ENCODE measurements at places on chromosomes 2 and 18.

DNA sequence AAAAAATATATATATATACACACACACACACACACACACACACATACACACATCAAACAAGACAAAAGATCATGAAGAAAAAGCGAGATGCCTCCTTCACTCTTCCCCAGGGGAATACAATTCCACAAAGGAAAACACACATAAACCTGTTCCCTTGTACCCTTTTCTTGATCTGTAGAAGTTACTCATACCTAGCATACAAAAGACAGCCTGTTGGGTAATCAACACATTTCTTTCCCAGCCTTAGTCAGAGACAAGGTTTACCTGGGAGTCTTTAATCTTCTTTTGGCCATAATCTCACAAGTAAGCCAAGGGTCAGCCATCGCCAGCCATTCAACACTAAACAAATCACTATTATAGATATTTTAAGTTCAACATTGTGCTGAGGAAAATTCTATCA is 407.0 kb downstream of the SUCLG1 start:
- DNase-seq, result no peak

- DNase-seq, result no peak
Measured at GRCh38 chr2:228847684-228848083, 423.4 kb downstream of the PID1 start.

DNA sequence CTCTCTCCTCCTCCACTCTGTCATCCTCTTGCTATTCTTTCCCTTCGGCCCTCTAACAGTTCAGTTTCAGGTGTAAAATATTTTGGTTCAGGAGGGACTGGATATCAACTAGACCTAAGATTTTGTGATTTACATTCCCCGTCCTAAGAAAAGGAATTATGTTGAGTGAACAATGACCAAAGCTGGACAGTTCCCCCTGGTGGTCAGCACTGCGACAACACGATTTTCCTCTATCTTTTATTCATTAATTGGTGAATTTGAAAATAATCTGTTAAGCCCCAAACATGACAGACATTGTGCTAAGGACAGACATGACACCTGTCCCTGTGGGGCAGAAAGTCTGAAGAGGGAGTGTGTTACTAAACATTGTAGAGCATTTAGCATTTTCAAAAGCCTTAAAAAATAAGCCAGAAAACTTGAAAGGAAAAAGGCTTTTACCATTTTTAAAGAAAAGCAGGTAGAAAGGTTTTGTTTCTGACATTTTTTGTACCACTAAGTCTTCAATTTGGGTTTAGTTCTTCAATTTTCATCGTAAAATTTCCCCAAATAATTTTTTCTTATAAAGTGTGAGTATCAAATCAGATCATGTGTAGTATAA is 28.4 kb upstream of the GTF2A1L start:
- DNase-seq, result no peak

- DNase-seq, result no peak
Measured at GRCh38 chr18:76819411-76820136, 2.8 kb upstream of the ZNF236 start.

GRCh38 chr2:45137966-45138695 is 128.9 kb upstream of the SIX2 start:
- no peak for DNase-seq

DNA sequence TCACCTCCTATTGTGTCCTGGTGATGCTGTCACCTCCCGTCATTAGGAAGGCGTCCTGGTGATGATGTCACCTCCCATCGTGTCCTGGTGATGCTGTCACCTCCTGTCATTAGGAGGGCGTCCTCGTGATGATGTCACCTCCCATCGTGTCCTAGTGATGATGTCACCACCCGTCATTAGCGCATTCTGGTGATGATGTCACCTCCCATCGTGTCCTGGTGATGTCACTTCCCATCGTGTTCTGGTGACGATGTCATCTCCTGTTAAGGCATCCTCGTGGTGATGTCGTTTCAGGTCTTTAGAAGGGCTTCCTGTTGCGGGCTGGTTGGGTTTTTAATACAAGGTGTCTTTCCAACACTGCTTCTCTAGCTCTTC is 40.7 kb downstream of the CTDP1 start:
- no peak for DNase-seq

GRCh38 chr2:241225983-241226382 is 37.5 kb downstream of the ANO7 start:
- DNase-seq, result no peak

- no peak for DNase-seq
Measured at GRCh38 chr2:172065111-172065510, 20.2 kb upstream of the DLX1 start.

- DNase-seq, result no peak
Measured at GRCh38 chr2:129242269-129242668, 737.2 kb upstream of the RAB6C start.

DNA sequence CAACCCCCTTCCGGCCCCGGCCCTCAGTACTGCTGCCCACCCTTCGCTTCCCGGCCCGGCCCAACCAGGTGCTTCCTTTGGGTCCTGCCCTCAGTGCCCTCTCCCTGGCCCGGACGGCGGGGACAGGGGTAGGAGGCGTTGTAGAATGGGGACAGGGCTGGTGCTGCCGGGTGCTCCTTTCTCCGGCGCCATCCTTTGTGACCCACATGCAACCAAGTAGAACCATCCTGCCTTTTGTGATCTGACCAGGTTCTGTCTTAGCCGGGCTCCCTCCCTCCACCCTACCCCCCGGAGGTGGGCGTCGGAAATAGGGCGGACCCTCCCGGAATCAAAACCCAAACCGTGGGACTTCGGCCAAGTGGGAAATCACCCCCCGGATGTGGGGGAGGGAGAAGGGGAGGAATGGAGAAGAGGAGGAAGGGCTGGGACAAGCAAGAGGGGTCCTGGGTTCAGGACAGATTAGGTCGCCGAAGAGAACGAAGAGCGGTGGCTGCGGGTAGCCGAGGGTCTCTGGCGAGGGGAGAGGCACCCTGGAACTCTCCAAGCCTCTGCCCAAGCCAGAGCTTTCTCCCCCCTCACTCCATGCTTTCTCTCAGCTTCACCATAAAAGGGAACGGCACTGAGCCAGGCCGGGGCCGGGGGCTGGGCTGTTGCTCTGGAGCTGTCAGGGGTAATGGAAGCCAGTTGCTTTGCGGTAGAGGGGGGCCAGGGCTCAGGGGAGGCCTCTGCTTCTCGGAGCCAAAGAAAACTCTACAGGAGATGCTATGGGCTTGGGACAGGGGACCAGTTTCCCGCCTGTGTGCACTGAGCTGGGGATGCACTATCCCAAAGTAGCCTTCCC is 756 bp upstream of the OST4 start:
- no peak for DNase-seq

DNA sequence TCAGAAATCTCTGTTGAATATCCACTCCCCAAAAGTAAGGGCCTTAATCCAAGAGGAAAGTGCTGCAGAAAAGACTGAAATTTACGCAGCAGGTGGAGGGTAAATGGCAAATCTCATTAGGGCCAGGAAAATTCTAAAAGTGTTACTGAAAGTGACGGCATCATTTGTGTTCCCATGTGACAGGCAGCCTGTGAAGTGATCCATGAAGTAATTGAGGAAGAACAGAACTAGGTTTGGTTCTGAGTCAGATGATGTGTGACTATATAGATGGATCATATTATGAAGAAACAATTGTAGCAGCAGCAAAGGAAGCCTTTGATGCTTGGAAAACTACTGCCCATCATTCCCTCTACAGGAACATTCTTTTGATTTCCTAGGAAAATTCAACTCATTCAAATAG is 401.2 kb downstream of the TGIF1 start:
- no peak for DNase-seq

- peak; percentile 74 for DNase-seq
Measured at GRCh38 chr2:234792621-234793022, 159.2 kb upstream of the SH3BP4 start.

All from GM04504 (cell line).